ENCODE measurements at places on chromosomes 6 and 20. TPM values are rescaled to one million over a fixed set of nuclear protein-coding genes. Genes with fewer than 3 reads are reported as not detected.

- no peak for DNase-seq
Measured at GRCh38 chr6:19587238-19587942, 249.8 kb upstream of the ID4 start.

ZNF311 gene
- polyA plus RNA-seq: 5.7 TPM

DNA sequence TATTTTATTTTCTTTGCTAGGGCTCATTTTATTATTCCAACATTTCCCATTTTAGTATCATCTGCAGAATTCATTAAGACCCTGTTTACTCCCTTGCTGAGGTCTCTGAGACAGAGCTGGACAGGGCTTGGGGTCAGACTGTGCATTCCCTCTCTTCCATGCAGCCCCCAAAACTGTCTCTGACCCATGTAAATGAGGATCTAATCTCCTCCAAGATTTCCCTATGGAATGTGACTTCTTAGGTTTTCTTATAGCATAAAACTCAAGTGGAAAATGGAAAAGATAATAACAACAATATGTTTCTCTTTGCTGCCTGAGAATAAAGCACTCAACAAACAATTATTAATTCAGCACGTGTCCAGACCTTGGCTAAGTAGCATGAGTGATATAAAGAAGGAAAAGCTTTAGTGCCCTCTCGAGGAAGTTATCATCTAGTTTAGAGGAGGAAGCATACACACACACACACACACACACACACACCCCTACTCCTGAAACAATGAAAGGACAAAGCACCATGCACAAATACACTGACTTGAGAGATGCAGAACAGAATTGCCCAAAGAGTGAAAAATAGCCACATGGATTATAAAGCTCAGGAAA, 815.5 kb downstream of the BCKDHB start:
- no peak for DNase-seq

SGK2 gene
- 66.7 TPM for polyA plus RNA-seq

DNA sequence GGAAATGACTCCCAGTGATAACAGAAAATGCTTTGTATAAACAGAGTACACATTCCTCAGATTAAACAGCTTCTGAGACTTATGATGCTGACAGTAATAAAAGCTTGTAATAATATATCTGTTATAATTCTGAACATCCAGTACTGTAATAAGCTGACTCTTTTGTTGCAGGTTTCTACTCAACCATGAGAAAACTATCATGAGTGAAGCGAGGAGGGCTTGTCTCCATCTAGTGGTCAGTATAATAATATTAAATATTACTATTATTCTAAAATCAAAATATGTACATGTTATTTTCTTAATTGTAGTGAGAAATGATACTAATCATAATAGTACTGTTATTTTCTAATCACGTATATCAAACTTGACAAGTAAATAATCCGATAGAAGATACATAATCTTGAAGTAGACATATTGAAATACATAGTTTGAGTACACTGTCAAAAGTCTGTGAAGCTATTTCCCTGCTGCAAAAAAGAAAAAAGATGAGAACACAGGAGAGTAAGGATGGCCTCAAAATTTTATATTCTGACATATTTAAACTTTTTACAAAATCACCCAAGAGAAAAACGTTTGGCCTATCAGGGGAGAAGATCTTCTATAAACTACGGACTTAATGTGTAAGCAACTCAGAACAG, 183.1 kb downstream of the MOXD1 start:
- peak; percentile 24 for DNase-seq

GRCh38 chr6:28802417-28803336, 121.1 kb downstream of the TRIM27 start:
- DNase-seq: no peak

SOBP gene
- polyA plus RNA-seq: 15.3 TPM

AGPAT1 gene
- polyA plus RNA-seq: 116 TPM

GRCh38 chr6:146739696-146740095, 140.9 kb downstream of the ADGB start:
- DNase-seq: no peak

DNA sequence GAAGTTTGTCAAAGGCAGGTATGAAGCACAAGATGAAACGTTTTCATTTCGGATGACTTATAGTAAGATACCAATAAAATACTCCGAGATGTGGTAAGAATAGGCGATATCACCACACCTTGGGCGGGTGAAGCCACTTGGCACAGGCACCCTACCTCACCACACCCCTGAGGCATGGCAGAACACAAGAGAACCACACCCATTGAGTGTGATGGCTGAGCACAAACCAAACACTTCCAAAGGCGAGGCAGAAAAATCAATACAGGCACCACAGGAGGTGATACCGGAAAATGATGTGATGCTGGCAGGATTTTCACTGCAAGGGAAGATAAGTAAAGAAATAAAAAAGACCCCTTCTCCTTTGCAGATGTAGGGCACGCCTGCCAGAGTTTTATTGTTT, 332.9 kb upstream of the PRDM1 start:
- DNase-seq: no peak

DNA sequence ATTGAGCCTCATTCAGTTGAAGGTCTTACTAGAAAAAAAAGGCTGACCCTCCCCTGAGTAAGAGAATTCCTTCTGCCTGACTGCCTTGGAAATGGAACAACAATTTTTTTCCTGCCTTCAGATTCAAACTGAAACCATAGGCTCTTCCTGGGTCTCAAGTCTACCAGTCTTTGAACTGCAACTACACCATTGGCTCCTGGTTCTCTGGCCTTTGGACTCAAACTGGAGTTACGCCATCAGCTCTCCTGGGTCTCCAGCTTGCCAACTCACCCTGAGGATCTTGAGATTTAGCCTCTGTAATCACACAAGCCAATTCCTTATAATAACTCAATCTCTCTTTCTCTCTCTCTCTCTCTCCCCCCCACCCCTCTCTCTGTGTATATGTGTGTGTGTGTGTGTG, 36.0 kb upstream of the SNX9 start:
- no peak for DNase-seq

GRCh38 chr20:33709398-33709797, 10.7 kb downstream of the PXMP4 start:
- DNase-seq: no peak

RAET1G gene
- polyA plus RNA-seq: 1.4 TPM

- peak; percentile 19 for DNase-seq
Measured at GRCh38 chr6:127879685-127880084, 21.2 kb downstream of the THEMIS start.

- DNase-seq: peak; percentile 80
Measured at GRCh38 chr6:128882991-128883611, at the start of gene LAMA2. LAMA2 (plus strand) TSS chr6:128883138; CDS start chr6:128883246, 108 bp downstream.

DNA sequence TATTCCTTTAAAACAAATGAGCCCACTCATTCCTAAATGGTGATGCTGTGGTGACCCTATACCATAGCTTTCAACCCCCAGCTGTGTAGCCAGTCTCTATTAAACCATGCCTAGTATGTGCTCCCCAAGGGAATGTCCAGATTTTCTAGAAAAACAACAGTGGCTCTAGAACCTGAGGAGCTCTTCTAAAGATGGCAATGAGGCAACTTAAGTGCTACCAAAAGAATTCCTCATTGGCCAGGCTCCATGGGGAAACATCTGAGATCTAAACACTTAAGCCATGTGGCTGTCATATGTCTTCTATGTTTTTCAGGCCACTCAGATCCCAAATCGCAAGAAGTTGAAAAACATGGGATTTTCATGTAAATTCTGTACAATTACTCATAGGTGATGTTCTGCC, 191.0 kb downstream of the TPBG start:
- DNase-seq: no peak

DNA sequence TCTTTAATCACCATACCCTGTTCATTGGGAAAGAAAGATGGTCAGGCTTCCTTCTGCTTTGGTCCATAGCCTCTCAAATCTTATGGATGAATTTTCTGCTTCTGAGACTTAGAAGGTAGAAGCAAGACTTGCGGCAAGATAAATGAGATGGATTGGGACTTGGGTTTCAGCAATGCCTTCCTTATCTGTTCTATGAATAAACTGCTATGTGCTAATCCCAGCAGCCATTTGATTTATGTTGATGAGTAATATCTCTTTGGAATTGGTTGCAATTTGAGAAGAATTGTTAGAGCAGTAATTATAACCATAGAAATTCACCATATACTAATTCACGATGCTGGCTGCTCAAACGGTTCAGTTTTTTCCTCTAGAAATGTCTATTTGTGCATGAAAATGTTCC, 48.3 kb downstream of the TXLNB start:
- DNase-seq: no peak

- no peak for DNase-seq
Measured at GRCh38 chr6:89098461-89098860, 17.9 kb downstream of the PNRC1 start.

DOK5 gene
- 9.4 TPM for polyA plus RNA-seq

- DNase-seq: peak; percentile 30
Measured at GRCh38 chr6:80638213-80639055, 532.0 kb downstream of the BCKDHB start.

DNA sequence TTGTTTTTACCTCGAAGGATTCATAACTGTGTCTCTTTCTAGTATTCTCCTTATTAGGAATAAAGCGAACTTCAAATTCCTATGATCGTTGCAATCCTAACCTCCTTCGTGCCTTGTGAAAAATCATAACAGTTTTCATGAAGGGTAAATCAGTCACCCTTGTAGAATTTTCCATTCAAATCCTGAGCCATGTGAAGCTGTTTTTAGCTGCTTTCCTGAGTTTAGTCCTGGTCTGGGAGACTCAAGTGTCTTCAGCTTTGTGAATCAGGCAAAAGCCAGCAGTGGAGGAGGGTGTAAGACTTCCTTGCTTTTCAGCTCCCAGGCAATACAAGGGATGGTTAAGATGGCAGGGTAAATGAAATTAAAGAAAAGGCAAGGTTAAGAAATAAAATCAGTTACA, 24.3 kb downstream of the GCNT2 start:
- no peak for DNase-seq

GJA10 gene
- not detected for polyA plus RNA-seq

DNA sequence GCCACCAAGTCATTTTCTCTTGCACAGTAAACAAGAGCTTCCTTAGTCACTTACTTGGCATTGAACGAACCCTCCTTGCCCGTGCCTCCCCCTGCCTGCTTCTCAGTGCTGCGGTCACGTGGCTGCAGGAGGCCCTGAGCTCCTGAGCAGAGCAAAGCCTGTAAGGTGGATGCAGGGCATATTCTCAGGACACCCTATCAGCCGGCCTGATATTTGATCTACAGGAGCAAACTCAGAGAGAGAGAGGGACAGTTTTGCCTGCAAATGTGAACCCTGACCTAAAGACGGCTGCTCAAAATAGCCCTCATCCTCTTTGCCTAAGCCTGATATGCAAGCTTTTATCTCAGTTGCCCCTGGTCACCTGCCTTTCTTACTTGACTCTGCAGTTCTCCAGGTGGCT, 93.0 kb upstream of the POPDC3 start:
- peak; percentile 16 for DNase-seq

DNA sequence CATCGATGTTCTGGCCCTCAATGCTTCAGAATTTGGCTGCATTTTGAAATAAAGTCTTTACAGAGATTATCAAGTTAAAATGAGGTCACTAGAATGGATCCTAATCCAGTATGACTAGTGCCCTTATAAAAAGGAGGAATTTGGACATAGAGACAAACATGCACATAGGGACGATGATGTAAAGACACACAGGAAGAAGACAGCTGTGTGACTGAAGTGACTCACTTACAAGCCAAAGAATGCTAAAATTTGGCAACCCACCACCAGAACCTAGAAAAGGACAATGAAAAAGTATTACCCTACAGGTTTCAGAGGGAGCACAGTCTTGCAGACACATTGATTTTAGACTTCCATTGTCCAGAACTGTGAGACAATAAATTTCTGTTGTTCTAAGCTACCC, 322.8 kb upstream of the GJE1 start:
- DNase-seq: no peak

DNA sequence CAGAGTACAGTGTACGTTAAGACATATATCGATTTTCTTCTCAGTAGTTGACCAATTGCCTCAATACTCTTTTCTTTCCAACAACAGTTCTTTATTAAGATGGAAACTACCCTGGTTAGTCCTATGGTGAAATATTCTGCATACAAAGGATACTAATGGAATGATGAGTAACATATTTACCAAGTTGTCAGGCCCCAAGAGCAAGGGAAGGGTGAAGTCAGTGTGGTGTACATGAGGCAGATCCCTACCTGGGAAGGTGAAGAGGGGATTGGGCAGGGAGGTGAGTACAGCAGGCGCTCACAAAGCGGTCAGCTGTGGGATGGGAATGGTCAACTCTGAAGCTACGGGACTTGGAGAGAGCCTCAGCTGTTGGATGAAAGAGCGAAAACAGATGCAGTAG, 29.7 kb downstream of the GJA1 start:
- no peak for DNase-seq

GRCh38 chr6:113684382-113684901, 172.7 kb upstream of the MARCKS start:
- no peak for DNase-seq

GRCh38 chr20:23629542-23630391, 8.0 kb downstream of the CST3 start:
- no peak for DNase-seq

FITM2 gene
- 10.1 TPM for polyA plus RNA-seq
